LoVo (cell line): ENCODE measurements at places on chromosomes 1 and 21.

GRCh38 chr1:4825800-4826450, 171.5 kb downstream of the AJAP1 start:
- DNase-seq, result no peak

DNA sequence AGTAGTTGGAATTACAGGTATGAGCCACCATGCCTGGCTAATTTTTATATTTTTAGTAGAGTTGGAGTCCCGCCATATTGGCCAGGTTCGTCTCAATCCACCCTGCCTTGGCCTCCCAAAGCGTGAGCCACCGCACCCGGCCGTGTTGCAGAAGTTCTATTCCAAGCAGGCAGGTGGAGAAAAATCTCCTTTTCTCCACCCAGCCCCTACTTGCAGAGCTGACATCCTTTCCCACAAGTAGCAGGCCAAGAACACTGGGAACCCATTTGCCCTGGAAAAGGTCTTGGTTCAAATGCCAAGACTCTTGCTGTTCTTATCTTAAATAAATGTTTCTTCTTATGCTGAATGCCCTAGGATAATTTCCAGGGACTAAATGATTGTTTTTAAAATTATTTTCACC, 17.5 kb downstream of the AGL start:
- DNase-seq, result no peak

- peak; percentile 71 for DNase-seq
Observed at GRCh38 chr1:32761253-32761877, 55.8 kb downstream of the YARS1 start.

- no peak for DNase-seq
Observed at GRCh38 chr1:160062230-160062532, 7.8 kb downstream of the KCNJ10 start.

GRCh38 chr1:67371681-67372080, 58.5 kb downstream of the SERBP1 start:
- no peak for DNase-seq

DNA sequence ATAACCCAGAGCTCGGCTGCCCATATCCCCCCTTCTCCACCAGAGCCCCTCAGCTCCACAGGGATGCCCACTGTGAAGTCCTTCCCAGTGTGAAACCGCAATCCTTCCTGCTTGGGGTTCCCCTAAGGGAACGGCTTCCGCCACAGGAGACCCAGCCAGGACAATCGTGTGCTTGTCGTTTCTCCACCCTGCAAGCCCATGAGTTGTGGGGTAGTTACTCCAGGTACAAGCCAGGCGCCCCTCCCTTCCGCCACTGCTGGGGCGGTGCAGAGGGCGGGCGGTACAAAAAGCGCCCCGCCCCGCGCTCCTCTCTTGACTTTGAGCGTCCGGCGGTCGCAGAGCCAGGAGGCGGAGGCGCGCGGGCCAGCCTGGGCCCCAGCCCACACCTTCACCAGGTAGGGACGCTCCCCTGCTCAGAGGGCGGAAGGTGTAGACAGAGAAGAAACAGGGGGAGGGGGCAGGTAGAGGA, at the start of gene TINAGL1:
Gene TINAGL1, plus strand, starts transcription at position 315 of the 469 bp plus-strand sequence. CDS start 634 bp downstream, outside the sequence.
- peak; percentile 93 for DNase-seq

DNA sequence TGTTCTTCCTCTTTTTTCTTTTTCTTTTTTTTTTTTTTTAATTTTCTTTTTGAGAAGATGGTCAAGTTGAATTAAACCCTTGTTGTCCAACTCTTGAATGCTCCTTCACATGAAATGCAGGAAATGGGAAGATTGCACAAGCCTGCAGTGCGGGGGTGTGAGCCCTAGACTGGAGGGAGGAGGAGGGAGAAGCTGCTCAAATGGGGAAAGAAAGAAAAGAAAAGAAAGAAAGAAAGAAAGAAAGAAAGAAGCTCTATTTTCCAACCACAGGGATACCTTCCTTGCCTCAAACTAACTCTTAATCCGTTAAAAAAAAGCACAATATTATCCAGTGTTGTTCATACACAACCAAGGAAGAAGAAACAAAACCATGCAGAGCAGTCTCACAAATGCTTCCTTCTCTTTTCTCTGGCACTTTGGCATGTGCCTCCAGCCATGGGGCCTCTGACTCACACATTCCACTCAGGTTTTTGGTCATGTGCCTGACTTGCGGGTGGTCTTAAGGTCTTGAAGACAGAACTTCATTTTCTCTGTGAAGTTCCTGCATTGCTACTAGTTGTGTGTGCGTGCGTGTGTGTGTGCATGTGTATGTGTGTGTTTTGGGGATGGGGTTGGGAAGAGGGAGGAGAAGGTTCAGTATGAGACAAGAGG, 276.1 kb downstream of the RPS6KC1 start:
- DNase-seq, result no peak

GRCh38 chr1:238658763-238659162, 727.6 kb upstream of the CHRM3 start:
- no peak for DNase-seq

DNA sequence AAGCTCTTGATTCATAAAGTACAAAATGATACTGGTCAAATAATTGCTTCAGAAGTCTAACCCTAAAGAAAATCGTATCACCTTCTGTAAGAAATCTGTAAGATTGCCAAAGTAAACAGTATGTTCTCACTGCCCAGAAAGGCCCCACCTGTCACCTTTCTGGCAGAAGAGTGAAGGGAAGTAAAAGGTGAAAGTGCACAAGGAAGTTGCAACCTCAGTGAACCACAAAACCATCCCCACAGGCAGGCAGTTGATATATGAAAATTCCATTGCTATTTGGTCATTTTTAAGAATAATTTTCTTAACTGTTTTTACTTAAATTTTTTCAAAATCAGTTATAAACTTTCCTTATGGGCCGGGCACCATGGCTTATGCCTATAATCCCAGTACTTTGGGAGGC, 48.5 kb upstream of the FBXO28 start:
- peak; percentile 77 for DNase-seq

DNA sequence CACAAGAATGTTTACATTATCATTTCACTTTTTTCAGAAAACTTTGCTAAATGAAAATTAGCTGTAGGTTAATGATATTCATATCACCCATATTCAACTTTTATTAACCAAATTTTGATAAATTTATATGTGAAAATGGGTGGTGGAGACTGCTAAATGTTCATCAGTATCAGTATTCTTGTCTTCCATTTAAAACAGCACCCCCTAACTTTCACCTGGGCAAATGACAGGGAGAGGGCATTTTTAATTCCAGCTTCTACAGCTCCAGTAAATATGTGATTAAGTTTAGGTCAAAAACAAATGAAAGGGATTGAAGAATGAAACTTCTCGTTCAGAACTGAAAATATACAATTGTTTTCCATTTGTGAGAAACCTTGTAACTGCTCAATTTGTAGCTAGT, 722.2 kb downstream of the KCNT2 start:
- DNase-seq, result no peak
